ENCODE measurements at places on chromosomes 11 and 22.

DNA sequence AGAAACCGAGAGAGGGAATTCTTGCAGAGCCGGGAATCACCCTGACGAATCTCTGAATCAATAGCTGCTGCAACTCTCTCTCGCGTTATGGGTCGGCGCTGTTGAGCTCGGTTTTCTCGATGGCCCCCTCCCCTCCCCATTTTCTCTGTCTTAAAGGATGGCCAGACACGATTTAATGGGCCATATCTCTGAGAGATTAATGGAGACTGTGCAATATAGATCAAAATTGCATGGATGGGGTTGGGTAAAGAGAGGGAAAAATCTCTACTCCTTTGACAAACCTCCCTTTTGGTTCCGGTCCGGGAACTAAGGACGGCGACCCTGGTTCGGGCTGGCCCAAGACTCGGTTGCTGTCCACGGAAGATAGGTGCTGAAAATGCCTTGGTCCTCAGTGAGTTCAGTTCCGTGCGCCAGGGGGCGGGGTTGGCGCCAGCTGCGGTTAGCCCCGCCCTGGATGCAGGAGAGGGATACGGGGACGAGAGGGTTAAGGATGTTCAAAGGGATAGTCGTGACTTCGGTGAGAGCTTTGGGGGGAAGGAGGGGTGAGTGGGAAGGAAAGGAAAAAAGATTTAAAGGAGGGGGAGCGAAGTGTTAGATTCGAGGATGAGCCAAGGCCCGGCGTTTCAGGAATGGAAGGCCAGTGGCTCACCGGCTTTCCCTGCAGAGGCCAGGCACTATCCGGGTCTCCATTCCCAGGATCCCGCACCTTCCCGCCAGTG is 103.6 kb upstream of the HSD17B12 start:
- DNase-seq: peak; percentile 11

DNA sequence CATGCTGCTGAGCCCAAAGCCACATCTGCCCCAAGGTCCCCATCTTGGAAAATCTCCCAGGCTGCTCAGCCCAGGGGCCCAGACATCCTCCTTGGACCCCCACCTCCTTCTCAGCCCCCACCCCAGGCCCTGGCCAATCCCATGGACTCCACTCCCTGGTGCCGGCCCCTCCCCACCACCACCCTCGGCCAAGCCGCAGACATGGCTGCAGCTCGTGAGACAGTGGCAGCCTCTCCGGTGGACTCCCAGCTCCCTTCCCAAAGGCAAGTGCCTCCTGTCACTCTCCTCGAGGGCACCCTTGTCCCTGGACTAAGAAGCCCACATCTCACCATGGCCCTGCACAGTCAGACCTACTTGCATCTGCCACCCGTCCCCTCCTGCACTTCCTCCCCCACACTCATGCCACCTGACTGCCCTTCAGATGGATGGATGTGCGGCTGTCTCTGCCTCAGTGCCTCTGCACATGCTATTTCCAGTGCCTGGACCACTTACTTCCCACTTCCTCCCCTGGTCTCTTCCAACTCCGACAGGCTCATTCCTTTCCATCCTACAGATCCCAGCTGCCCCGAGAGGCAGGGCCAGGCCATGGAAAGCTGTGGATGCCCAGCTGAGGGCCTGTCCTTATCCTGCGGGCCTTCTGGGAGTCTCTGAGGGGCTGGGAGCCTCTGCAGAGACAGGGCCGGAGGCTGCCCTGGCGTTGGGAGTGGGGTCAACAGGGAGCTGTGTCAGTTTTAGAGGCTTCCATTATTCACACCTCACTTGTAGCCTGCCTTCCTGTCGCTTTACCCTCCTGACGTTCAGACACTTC is 25.5 kb upstream of the RFPL3 start:
- DNase-seq: no peak

GRCh38 chr11:122165607-122166371 is 49.8 kb upstream of the BLID start:
- no peak for DNase-seq

GRCh38 chr11:74050465-74050864 is 41.6 kb upstream of the UCP3 start:
- DNase-seq: no peak

GRCh38 chr11:35012467-35013191 is 96.2 kb downstream of the PDHX start:
- no peak for DNase-seq

DNA sequence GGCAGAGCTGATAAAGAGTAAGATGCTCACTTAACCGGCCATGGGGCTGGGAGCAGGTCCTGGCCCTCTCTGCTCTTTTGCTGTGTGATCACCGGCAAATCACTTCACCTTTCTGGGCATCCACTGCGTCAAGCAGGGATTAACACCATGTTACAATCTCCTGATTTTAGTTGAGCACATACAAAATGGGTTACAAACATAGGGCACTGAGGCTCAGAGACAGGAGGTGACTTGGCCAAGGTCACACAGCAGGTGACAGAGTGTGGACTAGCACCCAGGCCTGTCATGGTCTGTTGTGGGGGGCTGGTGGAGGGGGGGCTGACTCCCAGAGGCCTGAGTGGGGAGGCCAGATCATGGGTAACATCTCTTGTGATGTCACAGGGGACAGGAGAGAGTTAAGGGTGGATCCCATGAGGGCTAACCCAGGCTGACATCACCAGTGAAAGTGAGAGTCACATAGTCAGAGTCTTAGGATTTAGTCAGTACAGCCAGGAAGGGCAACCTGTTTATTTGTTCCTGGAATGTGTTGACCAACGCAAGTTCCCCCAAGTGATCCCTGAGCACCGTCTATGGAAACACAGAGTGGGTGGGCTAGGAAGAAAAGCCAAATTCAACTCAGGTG is 27.8 kb downstream of the GDPD5 start:
- no peak for DNase-seq

- no peak for DNase-seq
Observed at GRCh38 chr11:66388780-66389386, 17.3 kb upstream of the SLC29A2 start.

- DNase-seq: no peak
Observed at GRCh38 chr11:75475767-75476650, 43.0 kb upstream of the KLHL35 start.

DNA sequence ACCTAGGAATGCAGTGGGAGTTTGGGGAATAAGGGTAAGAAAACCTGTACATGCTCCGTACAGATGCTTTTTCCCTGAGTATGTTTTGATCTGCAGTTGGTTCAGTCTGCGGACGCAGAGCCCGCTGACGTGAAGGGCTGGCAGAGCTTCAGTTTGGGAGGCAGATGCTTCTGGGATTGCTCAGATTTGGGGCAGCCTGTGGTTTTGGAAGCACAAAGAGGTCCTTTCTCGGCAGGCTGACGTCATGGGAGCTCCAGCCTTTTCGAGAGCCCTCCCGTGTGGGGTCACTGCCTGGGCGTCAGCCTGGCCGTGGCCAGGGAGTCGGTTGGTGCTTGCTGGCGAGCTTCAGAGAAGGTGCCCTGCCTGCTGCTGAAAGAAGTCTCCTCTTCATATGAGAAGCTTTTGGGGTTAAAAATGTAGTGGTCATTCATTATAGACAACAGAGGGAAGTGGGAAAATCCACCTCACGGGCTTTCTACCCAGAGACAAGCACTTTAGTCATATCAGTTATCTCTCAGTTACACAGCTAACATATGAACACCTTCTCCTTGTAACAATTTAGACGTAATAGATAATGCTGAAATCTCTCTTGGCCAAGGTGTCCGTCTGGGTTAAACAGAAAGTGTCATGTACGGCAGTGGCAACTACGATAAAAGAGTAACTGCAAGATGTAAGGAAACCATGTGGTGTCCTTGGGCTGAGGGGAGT is 26.8 kb downstream of the TPCN2 start:
- DNase-seq: peak; percentile 64

DNA sequence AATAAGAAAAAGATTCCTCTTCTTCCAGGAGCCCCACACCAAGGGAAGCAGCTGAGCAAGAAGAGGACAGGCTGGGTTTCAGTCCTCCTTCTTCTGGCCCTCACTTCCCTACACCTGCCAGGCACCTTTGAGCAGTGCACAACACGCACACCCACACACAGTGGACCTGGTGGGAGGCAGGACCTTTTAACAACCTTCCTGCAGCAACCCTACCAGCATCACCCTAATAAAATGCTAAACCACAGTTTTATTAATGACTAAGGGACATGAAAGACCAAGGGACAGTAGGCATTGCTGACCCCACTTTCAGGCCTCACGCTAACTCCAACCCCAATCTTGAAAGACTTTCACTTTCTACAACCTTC is 12.2 kb downstream of the ARAP1 start:
- DNase-seq: no peak

GRCh38 chr11:89487016-89487415 is 4.2 kb downstream of the NOX4 start:
- DNase-seq: no peak

GRCh38 chr11:78940500-78941225 is 366.0 kb upstream of the NARS2 start:
- no peak for DNase-seq

GRCh38 chr11:129861702-129862522 is 33.5 kb downstream of the NFRKB start:
- DNase-seq: no peak

- DNase-seq: no peak
Observed at GRCh38 chr22:40541300-40541699, 95.2 kb downstream of the MRTFA start.

DNA sequence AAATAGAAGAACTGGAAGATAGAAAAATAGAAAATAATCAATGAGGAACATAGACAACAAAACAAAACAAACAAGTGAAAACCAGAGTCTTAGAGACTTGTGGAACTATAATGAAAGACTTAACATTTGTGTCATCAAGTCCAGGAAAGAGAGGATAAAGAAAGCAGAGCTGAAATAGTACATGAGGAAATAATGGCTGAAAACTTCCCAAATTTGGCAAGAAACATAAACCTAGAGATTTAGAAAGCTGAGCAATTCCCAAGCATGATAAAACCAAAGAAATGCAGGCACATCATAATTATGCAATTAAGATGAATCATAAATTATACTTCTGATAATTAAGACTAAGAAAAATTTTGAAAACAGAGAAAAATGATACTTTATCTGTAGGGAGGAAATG is 614.5 kb downstream of the ETS1 start:
- DNase-seq: no peak

DNA sequence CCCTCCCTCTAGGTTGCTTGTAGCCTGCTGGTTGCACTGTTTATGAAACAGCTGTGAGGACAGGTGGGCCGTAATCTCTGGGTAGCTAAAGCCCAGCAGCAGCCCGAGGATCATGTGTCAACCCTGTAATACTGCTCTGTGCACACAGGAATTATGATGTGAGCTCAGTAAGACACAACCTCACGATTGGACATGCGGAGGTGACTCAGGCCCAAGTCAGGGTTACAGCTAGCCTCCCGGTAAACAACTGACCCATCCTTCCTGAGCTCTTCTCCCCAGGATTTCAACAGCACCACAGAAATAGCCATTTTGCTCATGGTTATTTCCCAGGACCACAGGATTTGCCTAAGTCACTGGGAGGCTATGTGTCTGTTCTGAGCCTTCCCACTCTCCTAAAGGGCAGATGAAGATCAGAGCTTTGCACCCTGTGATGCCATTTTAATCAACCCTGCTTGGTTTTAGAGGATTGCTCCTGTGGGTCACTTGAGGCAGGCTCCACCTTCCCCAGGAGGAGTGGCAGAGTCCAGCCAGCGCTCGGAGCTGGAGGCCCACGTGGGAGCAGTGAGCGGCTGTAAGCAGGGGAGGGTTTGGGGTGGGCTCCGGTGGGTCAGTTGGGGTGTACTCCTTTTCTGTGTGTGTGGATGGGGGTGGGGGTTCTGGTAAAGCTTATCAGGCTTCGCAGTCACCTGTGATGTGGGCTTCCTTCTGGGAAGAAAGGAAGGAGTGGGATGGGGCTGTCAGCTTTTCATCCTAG is at the start of gene AMPD3:
AMPD3 (plus strand) TSS at position 387 of the 754 bp plus-strand sequence. CDS start 6,256 bp downstream, outside the sequence.
- no peak for DNase-seq

DNA sequence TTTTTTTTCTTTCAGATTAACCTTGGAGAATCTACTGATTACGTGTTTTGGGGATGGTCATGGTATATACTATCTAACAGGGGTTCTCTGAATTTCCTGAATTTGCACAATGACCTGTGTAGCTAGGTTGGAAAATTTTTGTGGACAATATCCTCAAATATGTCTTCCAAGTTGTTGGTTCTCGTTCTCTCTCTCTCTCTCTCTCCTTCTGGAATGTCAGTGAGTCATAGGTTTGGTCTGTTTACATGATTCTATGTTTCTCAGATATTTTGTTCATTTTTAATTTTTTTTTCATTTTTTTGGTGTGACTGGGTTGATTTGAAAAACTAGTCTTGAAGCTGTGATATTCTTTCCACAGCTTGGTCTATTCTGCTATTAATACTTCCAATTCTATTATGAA is 604.0 kb upstream of the ANO3 start:
- DNase-seq: no peak

DNA sequence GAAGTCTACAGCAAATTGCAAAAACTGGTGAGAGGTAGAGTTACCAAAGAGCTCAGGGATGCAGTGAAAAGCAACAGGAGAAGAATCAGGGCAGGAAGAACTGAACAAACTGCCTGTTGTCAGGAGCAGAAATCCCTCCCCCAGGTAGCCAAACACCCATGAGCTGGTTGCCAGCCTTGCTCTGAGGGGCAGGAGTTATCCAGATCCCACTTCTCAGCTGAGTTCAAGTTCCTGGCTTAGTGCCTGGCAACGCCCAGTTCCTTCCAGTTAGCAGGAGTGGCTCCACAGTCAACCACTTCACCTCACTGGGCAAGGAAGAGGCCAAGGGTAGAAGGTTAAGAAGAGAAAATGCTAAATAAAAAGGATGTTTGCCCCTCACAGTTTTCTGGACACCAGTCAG is 1.9 kb upstream of the MPZL2 start:
- DNase-seq: no peak

DNA sequence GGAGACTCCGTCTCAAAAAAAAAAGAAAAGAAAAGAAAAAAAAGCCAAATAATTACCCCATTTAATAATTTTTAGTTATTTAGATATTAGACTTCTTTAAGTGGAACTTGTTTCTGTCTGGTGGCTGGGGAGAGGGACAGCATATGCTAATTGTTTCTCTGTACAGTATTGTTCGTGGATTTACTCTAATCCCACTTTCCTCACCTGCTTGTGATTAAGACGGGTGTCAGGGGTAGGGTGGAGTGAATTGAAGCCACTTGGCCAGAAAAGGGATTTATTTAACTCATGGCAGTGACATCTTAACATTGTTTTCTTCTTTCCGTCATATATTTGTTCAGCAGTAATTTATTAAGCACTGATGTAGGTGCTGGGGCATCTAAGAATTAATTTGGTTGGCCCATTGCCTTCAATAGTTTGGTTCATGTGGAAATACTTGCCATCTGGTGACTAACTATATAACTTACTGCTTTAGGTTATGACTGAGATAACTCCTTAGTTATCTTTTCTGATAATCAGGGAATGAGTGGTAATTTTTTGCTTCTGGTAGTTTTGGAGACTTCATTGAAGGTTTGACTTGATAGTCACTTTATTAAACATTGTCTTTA is 4.6 kb downstream of the TNRC6B start:
- no peak for DNase-seq

All from hippocampal formation (tissue), 2 donors.